Endothelial cell (in vitro differentiated cells): ENCODE measurements at places on chromosomes 5 and 9.

DNA sequence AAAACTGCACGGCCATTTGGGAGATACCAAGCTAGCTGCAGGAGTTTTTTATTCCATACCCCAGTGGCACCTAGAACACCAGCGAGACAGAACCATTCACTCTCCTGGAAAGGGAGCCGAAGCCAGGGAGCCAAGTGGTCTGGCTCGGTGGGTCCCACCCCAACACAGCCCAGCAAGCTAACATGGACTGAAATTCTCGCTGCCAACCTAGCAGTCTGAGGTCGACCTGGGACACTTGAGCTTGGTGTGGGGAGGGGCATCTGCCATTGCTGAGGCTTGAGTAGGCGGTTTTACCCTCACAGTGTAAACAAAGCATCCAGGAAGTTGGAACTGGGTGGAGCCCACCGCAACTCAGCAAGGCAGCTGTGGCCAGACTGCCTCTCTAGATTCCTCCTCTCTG, 108.9 kb upstream of the CHD1 start:
- no peak for DNase-seq
- no peak overlapping the region for H3K4me3 ChIP-seq
- no peaks in the 10 kb centered on the region for H3K4me1 ChIP-seq
- H3K27me3 ChIP-seq, result peaks cover 3% of the 10 kb centered on the region
- H3K27ac ChIP-seq, result no peak overlapping the region

GRCh38 chr9:137149363-137149762, 10.4 kb downstream of the GRIN1 start:
- H3K27ac ChIP-seq, result no peak overlapping the region
- H3K4me3 ChIP-seq, result no peak overlapping the region
- H3K27me3 ChIP-seq, result peaks cover 10% of the 10 kb centered on the region
- no peaks in the 10 kb centered on the region for H3K36me3 ChIP-seq

DNA sequence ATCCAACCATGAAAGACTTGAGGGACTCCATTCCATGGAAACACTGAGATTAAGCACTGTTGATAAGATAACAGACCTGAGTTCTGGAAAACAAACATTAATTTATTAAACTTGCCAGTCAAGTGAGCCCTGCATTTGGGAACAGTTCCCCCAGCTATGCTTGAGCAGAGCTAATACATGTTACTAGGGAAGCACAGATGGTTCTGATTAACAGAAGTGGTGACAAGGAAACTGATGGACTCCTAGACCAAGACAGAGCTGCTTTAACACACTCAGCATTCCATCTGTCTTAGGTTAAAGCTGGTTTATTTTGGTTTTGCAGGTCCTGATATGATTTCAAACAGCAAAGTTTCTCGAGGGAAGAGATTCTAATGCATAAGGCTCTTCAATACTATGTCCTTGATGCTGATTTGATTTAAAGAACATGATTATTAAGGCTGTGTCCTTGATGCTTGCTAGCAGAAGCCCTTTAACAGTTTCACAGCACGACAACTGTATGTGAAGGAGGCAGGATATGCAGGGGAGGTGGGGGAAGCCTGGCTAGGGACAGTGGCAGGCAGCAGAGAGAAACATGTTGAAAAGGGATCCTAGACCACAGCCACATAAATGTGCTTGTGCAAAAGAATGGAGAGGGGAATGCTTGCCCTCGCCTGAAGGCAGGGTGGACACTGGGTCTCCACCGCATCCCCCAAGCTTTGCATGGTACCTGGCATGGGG, 66.2 kb downstream of the ACTBL2 start:
- no peak for DNase-seq
- no peaks in the 10 kb centered on the region for H3K4me1 ChIP-seq
- H3K27me3 ChIP-seq, result no peaks in the 10 kb centered on the region
- H3K4me3 ChIP-seq, result no peak overlapping the region

GRCh38 chr5:160978944-160979343, 126.9 kb upstream of the ATP10B start:
- H3K4me3 ChIP-seq, result no peak overlapping the region
- no peaks in the 10 kb centered on the region for H3K36me3 ChIP-seq
- H3K4me1 ChIP-seq, result no peaks in the 10 kb centered on the region
- no peak for DNase-seq
- H3K27ac ChIP-seq, result no peak overlapping the region
- H3K27me3 ChIP-seq, result peaks cover 2% of the 10 kb centered on the region

- peaks cover 40% of the 10 kb centered on the region for H3K36me3 ChIP-seq
- DNase-seq, result peak; percentile 31
- peaks cover 74% of the 10 kb centered on the region for H3K4me1 ChIP-seq
- peak overlapping the region; percentile 97 for H3K27ac ChIP-seq
- peak overlapping the region; percentile 4 for H3K4me3 ChIP-seq
Observed at GRCh38 chr5:139443831-139444453, 4.6 kb upstream of the DNAJC18 start.

DNA sequence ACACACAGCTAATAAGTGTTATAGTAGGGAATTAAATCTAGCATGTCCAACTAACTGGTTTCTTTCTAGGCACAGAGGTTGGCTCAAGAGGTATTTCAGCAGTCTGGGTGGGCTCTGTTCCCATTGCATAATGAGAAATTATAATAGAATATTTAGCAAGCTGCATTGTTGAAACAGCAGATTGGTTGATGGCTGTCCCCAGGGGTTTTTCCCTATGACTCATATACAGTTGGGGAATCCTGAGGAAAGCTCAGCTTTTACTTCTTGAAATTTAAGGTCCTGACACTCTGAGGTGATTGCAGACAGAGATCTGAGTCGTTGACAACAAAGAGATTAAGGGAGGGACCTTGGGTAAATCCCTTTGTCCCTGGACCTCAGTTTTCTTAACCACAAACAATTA, 38.3 kb upstream of the TNFSF8 start:
- no peak overlapping the region for H3K27ac ChIP-seq
- DNase-seq, result no peak
- H3K36me3 ChIP-seq, result no peaks in the 10 kb centered on the region
- H3K4me1 ChIP-seq, result no peaks in the 10 kb centered on the region
- H3K4me3 ChIP-seq, result no peak overlapping the region

- no peak for DNase-seq
- peaks cover under 1% of the 10 kb centered on the region for H3K27me3 ChIP-seq
- peaks cover 1% of the 10 kb centered on the region for H3K4me1 ChIP-seq
- H3K27ac ChIP-seq, result no peak overlapping the region
- H3K4me3 ChIP-seq, result no peak overlapping the region
- H3K36me3 ChIP-seq, result no peaks in the 10 kb centered on the region
Observed at GRCh38 chr5:103114440-103114839, 5.5 kb downstream of the GIN1 start.
